ENCODE measurements at places on chromosomes 5 and 9. TPM values are rescaled to one million over a fixed set of nuclear protein-coding genes. Genes with fewer than 3 reads are reported as not detected.
A peak's percentile ranks its signal among the peaks of the same experiment; 100 is the strongest.

DNA sequence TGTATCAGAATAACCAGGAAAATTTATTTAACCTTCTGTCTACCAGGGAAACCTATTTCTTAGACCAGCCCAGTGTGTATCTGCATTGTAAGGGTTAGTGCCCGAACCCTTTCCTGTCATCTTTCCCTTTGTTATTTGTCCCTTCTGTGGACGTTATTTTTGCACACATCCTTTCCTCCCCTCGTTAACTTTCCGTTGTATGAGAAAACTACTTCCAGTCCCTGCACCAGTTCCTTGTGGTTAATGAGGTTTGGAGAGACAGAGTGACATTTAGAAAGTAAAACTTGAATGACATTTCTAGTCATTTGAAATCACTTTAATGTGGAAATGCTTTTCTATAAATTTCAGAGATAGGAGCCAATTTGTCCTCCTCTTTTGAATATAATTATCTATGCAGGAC lies 4.3 kb upstream of the IFNB1 start:
- no peak overlapping the region for H3K27ac ChIP-seq
- peak overlapping the region; percentile 26 for H3K4me3 ChIP-seq
- H3K27me3 ChIP-seq = no peaks in the 10 kb centered on the region
- H3K36me3 ChIP-seq = no peaks in the 10 kb centered on the region

- H3K4me3 ChIP-seq = no peak overlapping the region
- H3K27me3 ChIP-seq = peaks cover 2% of the 10 kb centered on the region
- no peaks in the 10 kb centered on the region for H3K4me1 ChIP-seq
- no peak for DNase-seq
- peaks cover 3% of the 10 kb centered on the region for H3K36me3 ChIP-seq
These were observed 2.5 kb downstream of the SPINK7 start for GRCh38 chr5:148314731-148315130.

The SPATA31E1 gene
- total RNA-seq = not detected

The PCDHA7 gene
- not detected for total RNA-seq

DNA sequence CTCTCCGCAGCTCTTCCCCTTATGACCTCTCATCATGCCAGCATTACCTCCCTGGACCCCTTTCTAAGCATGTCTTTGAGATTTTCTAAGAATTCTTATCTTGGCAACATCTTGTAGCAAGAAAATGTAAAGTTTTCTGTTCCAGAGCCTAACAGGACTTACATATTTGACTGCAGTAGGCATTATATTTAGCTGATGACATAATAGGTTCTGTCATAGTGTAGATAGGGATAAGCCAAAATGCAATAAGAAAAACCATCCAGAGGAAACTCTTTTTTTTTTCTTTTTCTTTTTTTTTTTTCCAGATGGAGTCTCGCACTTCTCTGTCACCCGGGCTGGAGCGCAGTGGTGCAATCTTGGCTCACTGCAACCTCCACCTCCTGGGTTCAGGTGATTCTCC lies 20.7 kb upstream of the IL13 start:
- no peak for DNase-seq
- peaks cover 41% of the 10 kb centered on the region for H3K36me3 ChIP-seq
- H3K4me3 ChIP-seq = no peak overlapping the region
- no peaks in the 10 kb centered on the region for H3K27me3 ChIP-seq
- H3K4me1 ChIP-seq = peaks cover 43% of the 10 kb centered on the region

DNA sequence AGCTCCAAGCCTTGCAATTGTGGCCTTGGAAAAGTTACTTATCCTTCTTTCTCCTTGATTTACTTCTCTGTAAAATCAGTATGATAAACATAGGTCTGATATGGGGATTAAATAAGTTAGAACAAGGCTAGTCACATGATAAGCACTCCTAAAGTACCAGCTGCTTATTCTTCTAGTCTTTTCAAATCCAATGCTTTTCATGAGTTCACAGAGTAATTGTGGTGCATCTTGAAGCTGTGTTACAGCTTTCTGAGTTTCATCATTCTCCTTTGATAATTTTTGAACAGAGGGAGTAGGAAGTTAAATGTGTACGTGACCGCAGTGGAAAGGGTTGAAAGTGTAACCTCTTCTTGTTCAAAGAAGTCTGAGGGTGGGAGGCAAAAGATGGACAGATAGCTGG lies 38.8 kb upstream of the CCDC112 start:
- H3K4me3 ChIP-seq = no peak overlapping the region
- no peak for DNase-seq

GRCh38 chr5:140311011-140311467 lies 8.1 kb upstream of the PFDN1 start:
- no peaks in the 10 kb centered on the region for H3K36me3 ChIP-seq
- H3K27ac ChIP-seq = no peak overlapping the region
- peaks cover 4% of the 10 kb centered on the region for H3K4me1 ChIP-seq
- peaks cover 4% of the 10 kb centered on the region for H3K27me3 ChIP-seq
- no peak overlapping the region for H3K4me3 ChIP-seq
- no peak for DNase-seq

DNA sequence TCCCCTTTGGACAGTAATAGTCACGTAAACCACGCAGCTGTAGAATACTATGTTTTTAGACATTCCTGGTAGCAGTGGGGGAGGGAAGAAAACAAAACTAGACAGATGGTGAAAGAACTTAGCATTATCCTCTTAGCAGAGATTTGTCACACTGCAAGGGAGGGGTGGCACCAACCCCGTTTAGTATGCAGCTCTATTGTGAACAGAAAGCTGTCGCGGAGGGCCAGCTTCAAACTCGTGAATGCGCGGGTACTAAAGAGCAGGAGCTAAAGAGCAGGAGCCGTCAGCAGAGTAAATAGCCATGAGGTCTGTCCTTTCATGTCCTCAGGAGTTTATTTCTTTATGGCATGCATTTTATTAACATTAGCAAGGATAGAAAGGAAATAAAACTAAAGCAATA lies 141.9 kb upstream of the SLC12A2 start:
- H3K27ac ChIP-seq = no peak overlapping the region
- H3K36me3 ChIP-seq = peaks cover 1% of the 10 kb centered on the region
- peaks cover 9% of the 10 kb centered on the region for H3K4me1 ChIP-seq
- no peak overlapping the region for H3K4me3 ChIP-seq
- no peaks in the 10 kb centered on the region for H3K27me3 ChIP-seq

- H3K4me1 ChIP-seq = peaks cover 43% of the 10 kb centered on the region
- peak; percentile 29 for DNase-seq
- H3K36me3 ChIP-seq = peaks cover 45% of the 10 kb centered on the region
- H3K4me3 ChIP-seq = peak overlapping the region; percentile 87
These were observed 378 bp downstream of the DROSHA start for GRCh38 chr5:31531543-31531887.

DNA sequence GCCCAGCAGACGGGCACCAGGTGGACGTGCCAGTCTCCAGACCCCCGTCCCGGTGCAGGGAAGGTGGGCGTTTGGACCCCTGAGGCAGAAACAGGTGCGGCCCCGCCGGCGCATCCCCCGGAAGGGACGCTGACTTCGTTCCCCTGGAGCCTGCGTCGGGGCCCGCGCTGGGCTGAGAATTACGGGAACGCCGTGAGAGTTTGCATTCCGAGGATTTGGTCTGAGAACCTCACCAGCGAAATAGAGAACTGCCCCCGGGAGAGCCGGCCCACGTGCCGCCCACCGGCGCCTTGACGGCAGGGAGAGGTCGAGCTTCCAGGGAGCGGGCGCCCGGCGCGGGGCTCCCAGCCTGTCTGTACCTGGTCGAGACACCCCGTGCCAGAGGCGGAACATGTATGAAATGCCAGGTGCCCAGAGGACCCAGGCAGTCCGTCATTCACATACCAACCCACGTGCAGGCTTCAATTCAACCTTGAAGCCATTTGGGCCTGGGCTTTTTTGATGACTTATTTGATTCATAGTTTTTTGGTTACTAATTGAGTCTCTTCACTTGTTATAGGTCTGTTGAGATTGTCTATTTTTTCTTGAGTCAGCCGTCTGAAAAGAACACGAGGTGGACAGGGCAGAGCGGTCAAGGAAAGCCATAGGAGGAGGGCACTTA lies 877 bp upstream of the CAMSAP1 start:
- H3K36me3 ChIP-seq = peaks cover 56% of the 10 kb centered on the region
- H3K27me3 ChIP-seq = no peaks in the 10 kb centered on the region
- peaks cover 53% of the 10 kb centered on the region for H3K4me1 ChIP-seq
- H3K27ac ChIP-seq = peak overlapping the region; percentile 52
- DNase-seq = peak; percentile 27

- no peaks in the 10 kb centered on the region for H3K4me1 ChIP-seq
- H3K36me3 ChIP-seq = no peaks in the 10 kb centered on the region
- peaks cover 2% of the 10 kb centered on the region for H3K27me3 ChIP-seq
- H3K27ac ChIP-seq = no peak overlapping the region
- DNase-seq = no peak
These were observed 331.2 kb upstream of the DAB2 start for GRCh38 chr5:39755986-39756385.

DNA sequence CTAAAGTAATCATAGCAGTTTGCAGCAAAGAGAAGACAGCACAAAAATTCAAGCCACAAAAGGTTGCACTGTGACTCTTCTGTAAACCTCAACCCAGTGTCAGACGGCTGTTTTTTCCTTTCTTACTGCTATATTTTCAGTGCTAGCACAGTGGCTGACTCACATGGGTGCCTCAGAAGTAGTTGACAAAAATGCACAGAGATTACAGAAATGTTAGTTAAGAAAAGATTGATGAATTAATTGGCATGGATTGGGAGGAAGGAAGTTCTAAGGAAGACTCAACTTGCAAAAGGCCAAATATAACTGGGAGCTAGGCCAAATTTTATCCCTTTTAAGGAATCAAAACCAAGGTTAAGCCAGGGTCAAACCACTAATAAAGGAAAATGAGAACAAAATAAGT lies 43.7 kb upstream of the ITGA1 start:
- H3K27ac ChIP-seq = peak overlapping the region; percentile 32
- DNase-seq = peak; percentile 66
- peaks cover 44% of the 10 kb centered on the region for H3K4me1 ChIP-seq
- no peaks in the 10 kb centered on the region for H3K36me3 ChIP-seq

GRCh38 chr9:4640027-4640426 lies 22.1 kb upstream of the PLPP6 start:
- H3K4me1 ChIP-seq = peaks cover 2% of the 10 kb centered on the region
- H3K27ac ChIP-seq = no peak overlapping the region
- H3K36me3 ChIP-seq = no peaks in the 10 kb centered on the region
- no peaks in the 10 kb centered on the region for H3K27me3 ChIP-seq

DNA sequence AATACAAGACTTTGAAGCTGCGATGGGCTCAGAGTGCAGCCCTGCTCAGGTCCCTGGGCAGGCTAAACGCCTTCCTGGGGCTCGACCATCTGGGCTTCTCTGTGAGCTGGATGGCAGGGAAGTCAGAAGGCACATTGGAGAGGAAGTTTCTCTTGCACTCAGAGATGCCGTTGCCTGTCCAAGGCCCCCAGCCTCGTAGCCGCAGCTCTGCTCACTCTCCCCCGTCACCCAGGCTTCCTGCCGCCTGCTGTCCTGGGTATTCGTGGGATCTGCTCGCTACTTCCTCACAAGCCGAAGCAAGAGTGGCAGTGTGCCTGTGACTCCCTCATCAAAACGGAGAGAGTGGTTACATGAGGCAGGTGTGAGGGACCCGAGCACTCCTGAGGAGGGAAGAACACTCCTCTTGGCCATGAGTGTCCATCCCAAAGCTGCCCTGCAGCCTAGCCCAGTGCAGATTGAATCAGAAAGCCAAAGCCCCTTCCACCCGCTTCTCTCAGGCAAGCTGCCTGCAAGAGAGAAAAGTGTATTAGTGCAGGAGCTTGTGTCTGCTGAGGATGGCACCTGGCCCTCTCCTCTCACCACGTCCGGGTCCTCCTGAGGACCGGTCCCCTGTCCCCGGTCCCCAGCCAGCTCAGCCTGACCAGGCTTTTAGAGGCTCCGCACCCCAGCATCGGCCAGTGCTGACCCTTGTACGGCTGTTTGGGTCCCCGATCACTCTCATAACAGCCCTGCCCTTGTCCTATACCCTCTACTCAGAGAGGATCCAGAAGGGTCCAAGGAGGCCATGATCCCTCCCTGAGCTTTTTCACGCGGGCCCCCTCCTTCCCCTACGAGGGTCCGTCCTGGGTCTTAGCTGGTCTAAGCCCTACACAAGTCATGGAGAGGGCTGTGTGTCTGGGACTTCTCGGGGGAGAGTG lies 7.3 kb downstream of the FCN2 start:
- H3K27me3 ChIP-seq = peaks cover 6% of the 10 kb centered on the region
- no peak for DNase-seq
- H3K36me3 ChIP-seq = no peaks in the 10 kb centered on the region
- no peak overlapping the region for H3K27ac ChIP-seq
- H3K4me3 ChIP-seq = no peak overlapping the region

The LIFR gene
- total RNA-seq = not detected

- H3K27ac ChIP-seq = no peak overlapping the region
- H3K4me1 ChIP-seq = peaks cover 6% of the 10 kb centered on the region
- H3K36me3 ChIP-seq = no peaks in the 10 kb centered on the region
- no peak for DNase-seq
- H3K27me3 ChIP-seq = peaks cover 17% of the 10 kb centered on the region
These were observed 69.5 kb upstream of the ALDH1A1 start for GRCh38 chr9:73022353-73022752.

The TAF1L gene
- not detected for total RNA-seq

- peak within 1 kb of the TSS; percentile 87 for H3K4me3 ChIP-seq
- H3K27me3 ChIP-seq = peaks cover 26% of the 10 kb centered on the region
- H3K27ac ChIP-seq = peak within 1 kb of the TSS; percentile 84
- H3K36me3 ChIP-seq = no peaks in the 10 kb centered on the region
These were observed at the start of gene BSPRY for GRCh38 chr9:113349445-113350094. TSS of gene BSPRY (plus strand) at chr9:113349541. CDS start at chr9:113349580, 39 bp downstream.

The ACSL6 gene
- 2.4 TPM for total RNA-seq

The NR5A1 gene
- not detected for total RNA-seq

The ATOSB gene
- 3.4 TPM for total RNA-seq

DNA sequence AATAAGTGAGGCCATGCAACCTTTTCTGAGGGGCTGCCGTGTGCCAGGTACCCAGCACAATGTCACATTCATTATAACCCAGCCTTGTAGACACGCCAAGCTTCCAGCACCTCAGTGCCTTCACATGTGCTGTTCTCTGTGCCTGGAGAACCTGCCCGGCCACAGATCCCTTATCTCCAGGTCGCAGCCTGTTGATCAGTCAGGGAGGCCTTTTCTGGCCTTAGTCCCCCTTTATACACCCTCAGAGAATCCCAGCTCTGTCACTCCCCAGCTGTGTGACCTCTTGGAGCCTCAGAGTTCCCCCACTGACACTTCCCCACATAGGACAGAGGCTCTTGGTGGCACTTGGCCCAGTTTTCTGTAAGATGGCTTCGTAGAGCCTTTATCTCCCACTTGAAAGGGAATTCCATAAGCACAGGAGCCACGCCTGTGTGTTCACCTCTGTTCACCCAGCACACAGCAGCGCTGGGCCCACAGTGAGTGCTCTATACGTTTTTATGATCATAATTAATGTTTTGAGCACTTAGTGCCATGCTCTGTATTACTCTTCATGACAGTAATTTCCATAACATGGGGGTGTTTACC lies 38.7 kb downstream of the NEURL1B start:
- peaks cover 6% of the 10 kb centered on the region for H3K27me3 ChIP-seq
- H3K4me1 ChIP-seq = peaks cover 3% of the 10 kb centered on the region
- no peak overlapping the region for H3K4me3 ChIP-seq
- DNase-seq = no peak
- no peak overlapping the region for H3K27ac ChIP-seq
- H3K36me3 ChIP-seq = no peaks in the 10 kb centered on the region

The ZNF879 gene
- 2.0 TPM for total RNA-seq

DNA sequence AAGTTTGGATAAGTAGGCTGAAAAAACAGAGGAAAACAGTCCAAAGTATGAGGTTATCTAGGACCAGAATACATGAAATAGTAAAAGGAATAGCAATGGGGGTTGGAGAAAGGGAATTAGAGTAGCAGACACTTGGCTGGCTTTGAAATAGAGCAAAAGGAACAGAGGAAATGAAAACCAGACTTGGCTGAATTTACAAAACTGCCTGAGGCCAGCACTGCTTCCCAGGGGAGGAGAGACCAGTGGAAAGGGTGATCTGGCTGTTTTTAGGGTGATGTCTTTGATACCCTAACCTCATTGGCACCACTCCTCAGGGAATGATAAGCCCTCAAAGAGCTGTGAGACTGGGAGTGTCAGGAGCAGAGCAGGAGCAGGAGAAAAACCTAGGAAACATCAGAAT lies 413.4 kb upstream of the SLC30A5 start:
- no peaks in the 10 kb centered on the region for H3K36me3 ChIP-seq
- no peaks in the 10 kb centered on the region for H3K4me1 ChIP-seq
- DNase-seq = no peak

Data from activated naive CD4-positive, alpha-beta T cell treated with anti-CD3 and anti-CD28 coated beads for 36 hours (primary cell).